ENCODE measurements at places on chromosomes 2 and 18.
A peak's percentile ranks its signal among the peaks of the same experiment; 100 is the strongest.

- DNase-seq, result no peak
Observed at GRCh38 chr2:53527056-53527455, 240.5 kb upstream of the CHAC2 start.

- no peak for DNase-seq
Observed at GRCh38 chr2:98607104-98607503, 1.2 kb downstream of the COA5 start.

GRCh38 chr2:220847006-220847405, 725.1 kb downstream of the EPHA4 start:
- DNase-seq, result no peak

DNA sequence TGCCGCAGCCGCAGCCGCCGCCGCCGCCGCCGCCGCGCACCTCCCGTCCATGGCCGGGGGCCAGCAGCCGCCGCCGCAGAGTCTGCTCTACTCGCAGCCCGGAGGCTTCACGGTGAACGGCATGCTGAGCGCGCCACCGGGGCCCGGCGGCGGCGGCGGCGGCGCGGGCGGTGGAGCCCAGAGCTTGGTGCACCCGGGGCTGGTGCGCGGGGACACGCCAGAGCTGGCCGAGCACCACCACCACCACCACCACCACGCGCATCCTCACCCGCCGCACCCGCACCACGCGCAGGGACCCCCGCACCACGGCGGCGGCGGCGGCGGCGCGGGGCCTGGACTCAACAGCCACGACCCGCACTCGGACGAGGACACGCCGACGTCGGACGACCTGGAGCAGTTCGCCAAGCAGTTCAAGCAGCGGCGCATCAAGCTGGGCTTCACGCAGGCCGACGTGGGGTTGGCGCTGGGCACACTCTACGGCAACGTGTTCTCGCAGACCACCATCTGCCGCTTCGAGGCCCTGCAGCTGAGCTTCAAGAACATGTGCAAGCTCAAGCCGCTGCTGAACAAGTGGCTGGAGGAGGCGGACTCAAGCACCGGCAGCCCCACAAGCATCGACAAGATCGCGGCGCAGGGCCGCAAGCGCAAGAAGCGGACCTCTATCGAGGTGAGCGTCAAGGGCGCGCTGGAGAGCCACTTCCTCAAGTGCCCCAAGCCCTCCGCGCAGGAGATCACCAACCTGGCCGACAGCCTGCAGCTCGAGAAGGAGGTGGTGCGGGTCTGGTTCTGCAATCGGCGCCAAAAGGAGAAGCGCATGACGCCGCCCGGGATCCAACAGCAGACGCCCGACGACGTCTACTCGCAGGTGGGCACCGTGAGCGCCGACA, 2.4 kb downstream of the POU3F3 start:
- DNase-seq, result peak; percentile 9

GRCh38 chr18:62081248-62081647, 105.6 kb downstream of the PIGN start:
- DNase-seq, result no peak

DNA sequence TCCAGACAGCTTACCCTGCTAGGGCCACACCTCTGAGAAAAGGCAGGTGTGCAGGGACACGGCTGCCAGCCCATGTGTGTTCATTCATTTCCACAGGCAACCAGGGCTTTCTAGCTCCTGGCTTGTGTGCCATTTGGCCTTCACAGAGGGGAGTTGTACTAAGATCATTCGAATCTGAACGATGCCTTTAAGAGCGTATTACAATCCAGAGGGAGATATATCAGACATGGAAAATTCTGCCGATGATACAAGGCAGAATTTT, 64.2 kb upstream of the OTOF start:
- DNase-seq, result no peak

DNA sequence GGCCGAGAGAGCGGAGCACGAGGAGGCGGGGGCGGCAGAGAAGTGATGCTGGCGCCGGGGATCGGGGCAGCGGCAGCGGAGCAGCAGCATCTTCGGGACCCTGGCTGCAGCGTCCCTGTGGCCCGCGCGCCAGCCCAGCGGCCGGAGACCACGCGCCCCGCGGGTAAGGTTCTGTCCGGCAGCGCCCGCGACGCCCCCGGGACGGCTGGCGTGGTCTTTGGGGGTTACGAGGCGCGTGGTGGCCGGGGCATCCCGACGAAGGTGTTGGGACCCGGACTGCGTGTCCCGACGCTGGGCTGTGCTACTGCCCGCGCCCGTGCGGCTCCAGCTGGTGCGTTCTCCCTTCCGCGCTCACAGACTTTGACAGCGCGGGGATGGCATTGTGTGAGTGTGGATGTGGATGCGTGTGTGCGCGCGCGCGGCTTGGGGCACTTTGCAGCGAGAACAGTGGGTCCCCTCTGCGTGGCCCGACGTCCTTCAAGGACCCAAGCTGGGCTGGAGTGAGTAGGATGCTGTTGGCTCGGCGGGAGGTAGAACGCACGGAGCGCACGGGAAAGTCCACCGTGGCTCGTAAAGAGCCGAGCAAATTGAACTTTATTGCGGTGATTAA, 405.0 kb downstream of the XIRP2 start:
- no peak for DNase-seq

DNA sequence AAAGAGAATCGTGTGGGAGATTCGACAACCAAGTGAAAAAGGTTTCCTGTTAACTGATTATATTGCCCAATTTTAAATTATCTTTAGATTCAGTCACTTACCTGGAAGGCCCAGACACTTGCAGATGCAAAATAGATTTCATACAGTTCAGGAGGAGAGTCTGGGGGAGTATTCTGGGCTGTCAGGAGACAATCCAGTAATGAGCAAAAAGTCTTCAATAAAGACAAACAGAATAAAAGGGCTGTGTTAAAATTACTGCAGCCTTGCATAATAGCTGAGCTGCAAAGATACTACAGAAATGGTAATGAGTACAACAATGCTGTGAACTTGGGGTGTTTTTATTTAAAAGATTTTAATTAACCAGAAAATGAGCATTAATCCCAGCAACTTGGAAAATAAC, 303.6 kb downstream of the SP3 start:
- DNase-seq, result no peak

GRCh38 chr2:175402571-175402970, 221.1 kb upstream of the ATP5MC3 start:
- DNase-seq, result no peak

All from CD4-positive, alpha-beta T cell treated with Interleukin-12 subunit alpha and Interleukin-12 subunit beta, for 1 hour (primary cell).